Caco-2 (cell line): ENCODE measurements at places on chromosomes 5 and 9. TPM values are rescaled to one million over a fixed set of nuclear protein-coding genes. Genes with fewer than 3 reads are reported as not detected.

The CTXN3 gene
- total RNA-seq: not detected in 2 replicates

The LPCAT1 gene
- 49.3 and 52.8 TPM in 2 replicates for total RNA-seq

The IL3 gene
- not detected in 2 replicates for total RNA-seq

The PCDHB16 gene
- total RNA-seq: 0.07 TPM in 1 of 2 replicates, not detected in the other

DNA sequence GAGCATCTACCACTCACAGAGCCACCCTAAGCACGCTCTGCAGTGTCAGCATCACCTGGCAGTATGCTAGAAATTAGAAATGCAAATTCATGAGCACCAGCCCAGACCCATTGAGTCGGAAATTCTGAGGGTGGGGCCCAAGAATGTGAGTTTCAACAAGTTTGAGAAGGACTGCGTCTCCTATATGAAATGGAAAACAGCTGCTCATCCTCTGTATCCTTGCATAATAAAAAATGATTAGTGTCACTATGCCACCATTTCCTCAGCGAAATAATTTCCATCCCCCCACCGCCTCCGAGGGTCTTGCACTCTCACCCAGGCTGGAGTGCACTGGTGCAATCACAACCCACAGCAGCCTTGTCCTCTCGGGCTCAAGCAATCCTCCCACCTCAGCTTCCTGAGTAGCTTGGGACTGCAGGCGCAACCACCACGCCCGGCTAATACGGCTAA, 1.3 kb upstream of the IQGAP2 start:
- DNase-seq: no peak

- no peak for DNase-seq
Observed at GRCh38 chr5:53820119-53820801, 259.8 kb downstream of the NDUFS4 start.

GRCh38 chr5:93476251-93476742, 104.7 kb downstream of the NR2F1-AS1 start:
- no peak for DNase-seq

GRCh38 chr5:54861212-54861894, 124.0 kb downstream of the ESM1 start:
- no peak for DNase-seq

DNA sequence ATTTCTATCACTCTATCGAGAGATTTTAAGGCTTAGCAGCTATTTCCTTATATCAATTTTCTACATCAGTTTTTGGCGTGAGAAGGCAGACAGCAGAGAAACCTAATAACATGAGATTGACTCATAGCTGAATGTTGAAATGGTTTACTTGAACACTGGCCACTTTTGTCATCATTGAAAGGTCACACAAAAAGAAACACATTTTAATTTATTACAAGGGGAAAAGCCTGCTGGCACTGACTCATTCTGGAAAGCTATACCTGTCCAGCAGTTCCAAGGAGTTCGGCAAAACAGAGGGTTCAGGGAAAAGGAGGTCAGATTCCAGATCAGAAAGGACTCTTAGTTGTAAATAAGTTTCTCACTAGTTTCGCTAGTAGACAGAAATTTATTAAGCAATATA, 566.4 kb downstream of the DNAH5 start:
- DNase-seq: no peak
